Stimulated activated CD8-positive, alpha-beta memory T cell treated with anti-CD3 and anti-CD28 coated beads, Interleukin-4, amount 100 ng/mL, for 4 hours (primary cell): ENCODE measurements at places on chromosomes 11 and 22.

GRCh38 chr11:3659595-3660515 is 11.3 kb downstream of the CHRNA10 start:
- DNase-seq, result no peak

- DNase-seq, result peak; percentile 43
These were observed at the start of gene GRAP2 for GRCh38 chr22:39900306-39901227. TSS of gene GRAP2 (plus strand) at chr22:39901084. CDS start at chr22:39947107, 46,023 bp downstream.

GRCh38 chr11:62479631-62480201 is 60.9 kb downstream of the SCGB1A1 start:
- no peak for DNase-seq

GRCh38 chr11:8615291-8616032 is 21.4 kb upstream of the STK33 start:
- DNase-seq, result no peak

- no peak for DNase-seq
These were observed 1.7 kb upstream of the WEE1 start for GRCh38 chr11:9571763-9572115.

GRCh38 chr11:130162733-130163132 is 3.2 kb downstream of the ST14 start:
- DNase-seq, result no peak

GRCh38 chr11:116857316-116857715 is 19.9 kb upstream of the APOA1 start:
- no peak for DNase-seq

DNA sequence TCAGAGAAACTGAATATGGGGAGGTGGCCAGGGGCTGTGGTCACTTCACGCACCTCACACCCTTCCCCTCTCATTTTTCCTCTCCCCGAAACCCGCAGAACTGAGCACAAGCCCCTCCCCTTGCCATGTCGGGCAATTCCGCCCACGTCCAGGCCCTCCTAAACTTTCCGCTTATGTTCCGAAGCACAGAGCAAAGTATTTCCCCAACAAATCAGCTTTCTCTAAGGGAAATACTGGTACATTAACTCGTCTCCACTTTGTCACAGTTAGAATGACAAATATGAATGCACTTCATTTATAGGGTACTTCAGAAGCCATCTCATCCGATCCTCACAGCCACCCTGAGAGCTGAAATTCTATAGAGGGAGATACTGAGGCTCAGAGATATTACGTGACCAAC is 94.7 kb upstream of the TMEM45B start:
- DNase-seq, result no peak

DNA sequence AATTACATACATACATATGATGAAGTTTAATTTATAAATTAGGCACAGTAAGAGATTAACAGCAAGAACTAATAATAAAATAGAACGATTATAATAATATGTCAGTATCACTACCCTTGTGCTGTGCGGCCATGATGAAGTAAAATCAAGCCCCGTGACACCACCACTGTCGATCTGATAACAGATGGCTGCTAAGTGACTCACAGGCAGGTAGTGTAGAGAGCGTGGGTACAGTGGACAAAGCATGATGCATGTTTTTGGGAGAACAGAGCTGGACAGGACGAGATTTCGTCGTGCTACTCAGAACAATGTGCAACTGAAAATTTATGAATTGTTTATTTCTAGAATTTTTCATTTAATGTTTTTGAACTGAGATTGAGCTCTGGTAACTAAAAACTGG is 108.4 kb upstream of the TIMP3 start:
- DNase-seq, result no peak

GRCh38 chr11:133985981-133986944 is 29.5 kb upstream of the IGSF9B start:
- no peak for DNase-seq
